Activated naive CD4-positive, alpha-beta T cell treated with Interleukin-2 at 50 U/mL for 16 hours (primary cell): ENCODE measurements at places on chromosomes 2 and 18.
A peak's percentile ranks its signal among the peaks of the same experiment; 100 is the strongest.

DNA sequence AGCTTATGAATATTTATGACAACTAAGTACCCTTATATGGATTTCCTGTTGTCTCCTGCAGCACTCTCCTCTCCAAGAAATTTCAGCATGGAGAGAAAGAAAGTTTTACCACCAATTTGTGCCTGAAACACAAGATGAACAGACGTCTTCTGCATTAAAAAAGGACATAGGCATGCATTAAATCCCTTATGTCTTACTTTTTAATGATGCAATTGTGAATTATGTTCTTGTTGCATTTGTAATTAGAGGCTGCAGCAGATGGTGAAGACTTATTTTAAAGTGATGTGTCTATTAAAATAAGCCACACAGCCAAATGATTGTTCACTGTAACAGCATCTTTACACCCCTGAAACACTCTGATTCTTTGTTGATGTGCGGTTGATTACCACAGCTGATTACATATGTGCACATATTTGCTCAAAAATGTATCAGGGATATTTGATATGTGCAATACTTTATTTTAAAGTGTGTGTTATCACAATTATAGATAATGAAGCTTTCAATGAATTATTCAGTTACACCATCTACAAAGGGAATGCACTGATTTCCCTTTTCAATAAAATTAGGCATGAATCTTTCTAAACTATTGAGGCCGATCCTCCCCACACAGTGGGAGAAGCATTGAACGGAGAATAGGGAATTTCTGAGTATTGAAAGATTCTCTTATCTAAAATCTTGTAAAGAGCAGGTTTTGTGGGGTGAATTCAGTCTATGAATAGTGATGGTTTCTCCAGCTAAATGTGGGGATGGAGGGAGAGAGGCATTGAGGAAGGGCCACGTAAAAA lies 585.1 kb downstream of the SLC4A3 start:
- DNase-seq, result no peak

DNA sequence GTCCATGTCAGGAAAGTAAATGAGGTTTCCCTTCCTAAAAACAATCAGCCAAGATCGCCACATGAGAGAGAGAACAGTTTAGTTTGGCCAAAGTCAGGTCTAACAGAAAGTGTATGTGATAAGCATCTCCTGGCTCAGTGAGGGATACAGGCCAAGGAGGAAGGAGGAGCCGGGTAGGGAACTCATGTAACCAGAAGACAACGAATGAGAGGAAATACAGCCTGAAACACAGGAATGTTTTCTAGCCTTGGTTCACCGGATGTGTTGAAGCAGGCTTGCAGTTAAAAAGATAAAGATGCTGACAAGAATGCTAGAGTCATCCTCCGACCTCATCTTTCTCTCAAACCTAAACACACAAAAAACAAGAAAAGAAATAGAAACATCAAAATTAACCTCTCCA lies 283.9 kb upstream of the SIX2 start:
- DNase-seq, result no peak

DNA sequence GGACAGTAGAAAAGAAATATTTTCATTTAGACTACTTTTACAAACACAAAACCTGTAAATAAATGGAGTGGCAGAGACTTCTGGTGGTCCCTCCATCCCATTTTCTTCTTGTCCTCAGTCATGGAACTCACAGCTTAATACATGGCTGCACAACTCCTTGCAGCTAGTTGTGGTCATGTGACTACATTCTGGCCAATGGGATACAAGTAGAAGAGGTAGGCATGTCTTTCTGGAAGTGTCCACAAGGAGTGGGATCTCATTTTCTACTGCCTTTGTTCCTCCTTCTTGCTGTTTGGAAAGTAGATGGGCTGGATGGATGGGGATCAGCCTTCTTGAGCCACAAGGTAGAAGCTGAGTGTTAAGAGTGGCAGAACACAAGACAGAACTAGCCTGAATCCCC lies 555.8 kb downstream of the SATB2 start:
- no peak for DNase-seq

GRCh38 chr18:42011053-42011452 lies 56.0 kb downstream of the PIK3C3 start:
- DNase-seq, result no peak

DNA sequence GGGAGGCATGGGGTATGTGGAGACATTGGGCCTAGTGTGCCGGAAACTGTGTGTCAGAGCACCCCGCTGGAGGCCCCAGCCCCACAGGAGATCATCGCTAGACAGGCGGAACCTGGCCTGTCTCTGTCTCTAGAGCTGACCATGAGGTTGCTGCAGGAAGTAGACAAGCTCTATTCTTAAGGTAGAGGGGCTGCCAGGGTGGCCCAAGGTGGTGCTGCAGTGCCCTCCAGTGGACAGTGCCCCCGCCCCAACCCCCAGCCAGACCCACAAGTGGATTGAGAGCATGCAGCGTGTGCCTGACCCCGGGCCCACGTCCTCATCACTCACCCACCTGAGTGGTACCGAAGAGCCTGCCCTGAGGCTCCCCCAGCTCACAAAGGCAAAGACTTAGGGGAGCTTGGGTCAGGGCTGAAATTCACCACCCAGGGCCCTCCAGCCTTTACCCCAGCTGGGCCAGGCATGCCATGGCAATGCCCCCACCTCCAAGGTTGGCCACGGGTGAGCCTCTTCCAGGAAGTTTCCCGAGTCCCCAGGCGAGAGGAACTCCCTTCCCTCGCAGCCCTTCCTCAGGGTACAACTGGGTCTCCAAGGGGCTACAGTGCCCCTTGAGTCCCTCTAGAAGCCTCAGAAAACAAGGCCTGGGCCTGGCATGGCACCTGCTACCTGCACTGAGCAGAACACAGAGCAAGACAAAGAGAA lies 155.0 kb downstream of the TTC32 start:
- DNase-seq, result no peak

DNA sequence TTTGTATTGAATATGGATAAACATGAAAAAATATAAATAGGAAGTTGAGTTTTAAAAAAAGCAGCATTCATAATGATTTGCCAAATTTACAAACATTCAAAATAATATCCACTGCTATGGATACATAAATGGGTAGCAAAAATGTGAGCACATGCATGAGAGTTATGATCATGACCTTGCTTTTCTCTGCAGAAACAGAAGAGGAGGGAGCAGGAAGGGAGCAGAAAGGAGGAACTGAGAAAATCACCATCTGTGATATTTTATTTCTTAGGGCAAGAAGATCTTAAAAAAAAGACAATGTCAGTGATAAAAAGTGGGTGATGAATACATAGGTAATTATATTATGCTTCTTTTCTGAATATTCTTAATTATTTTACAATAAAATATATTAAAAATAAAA lies 17.7 kb upstream of the CCDC93 start:
- no peak for DNase-seq

GRCh38 chr2:236507393-236508085 lies 62.1 kb upstream of the ACKR3 start:
- DNase-seq, result peak; percentile 57

- DNase-seq, result no peak
Observed at GRCh38 chr2:160353166-160353565, 140.4 kb downstream of the RBMS1 start.

GRCh38 chr2:160486341-160486740 lies 7.3 kb downstream of the RBMS1 start:
- DNase-seq, result no peak

DNA sequence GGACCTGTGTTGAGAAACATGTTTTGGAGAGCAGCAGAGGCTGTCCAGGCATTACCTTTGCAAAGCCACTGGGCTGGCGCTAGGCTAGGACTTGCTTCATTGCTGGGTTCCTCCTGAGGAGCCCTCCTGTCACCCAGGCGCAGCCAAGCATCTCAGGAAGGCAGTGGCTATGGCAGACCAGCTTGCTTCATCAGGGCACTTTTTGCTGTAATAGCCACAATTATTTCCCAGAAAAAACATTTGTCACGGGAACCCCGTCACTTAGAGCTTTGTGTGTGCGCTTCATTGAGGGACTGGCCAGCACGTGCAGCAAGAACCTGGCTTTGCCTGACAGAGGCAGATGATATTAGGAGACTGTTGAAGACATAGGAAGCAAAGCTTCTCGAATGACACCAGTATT lies 36.4 kb downstream of the SLC20A1 start:
- no peak for DNase-seq

GRCh38 chr2:235235977-235236767 lies 257.7 kb upstream of the AGAP1 start:
- no peak for DNase-seq

- DNase-seq, result no peak
Observed at GRCh38 chr2:219122202-219122980, 38.2 kb downstream of the NHEJ1 start.

- DNase-seq, result no peak
Observed at GRCh38 chr2:64439194-64439593, 14.8 kb upstream of the LGALSL start.

DNA sequence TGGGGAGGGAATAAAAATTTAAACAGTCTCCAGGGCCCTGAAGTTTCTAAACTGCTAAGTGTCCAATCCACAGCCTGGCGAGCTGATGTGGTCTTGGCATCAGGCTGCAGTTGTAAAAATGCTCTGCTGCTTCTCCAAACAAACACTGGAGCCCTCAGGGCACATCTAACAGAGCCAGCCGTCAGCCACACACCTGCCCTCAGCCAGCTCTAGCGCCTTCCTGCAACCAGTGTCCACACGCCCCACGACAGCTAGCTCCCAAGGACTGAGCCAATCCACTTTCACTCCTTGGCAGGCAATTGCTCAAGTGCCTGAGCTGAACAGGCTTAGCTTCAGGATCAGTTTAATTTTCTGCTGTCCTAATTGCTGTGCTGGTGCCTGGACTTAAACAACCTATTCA lies 446.4 kb upstream of the RAB12 start:
- no peak for DNase-seq

- DNase-seq, result no peak
Observed at GRCh38 chr2:127661072-127661649, 14.2 kb downstream of the LIMS2 start.

GRCh38 chr2:145753041-145753608 lies 1233.2 kb upstream of the ZEB2 start:
- DNase-seq, result no peak

DNA sequence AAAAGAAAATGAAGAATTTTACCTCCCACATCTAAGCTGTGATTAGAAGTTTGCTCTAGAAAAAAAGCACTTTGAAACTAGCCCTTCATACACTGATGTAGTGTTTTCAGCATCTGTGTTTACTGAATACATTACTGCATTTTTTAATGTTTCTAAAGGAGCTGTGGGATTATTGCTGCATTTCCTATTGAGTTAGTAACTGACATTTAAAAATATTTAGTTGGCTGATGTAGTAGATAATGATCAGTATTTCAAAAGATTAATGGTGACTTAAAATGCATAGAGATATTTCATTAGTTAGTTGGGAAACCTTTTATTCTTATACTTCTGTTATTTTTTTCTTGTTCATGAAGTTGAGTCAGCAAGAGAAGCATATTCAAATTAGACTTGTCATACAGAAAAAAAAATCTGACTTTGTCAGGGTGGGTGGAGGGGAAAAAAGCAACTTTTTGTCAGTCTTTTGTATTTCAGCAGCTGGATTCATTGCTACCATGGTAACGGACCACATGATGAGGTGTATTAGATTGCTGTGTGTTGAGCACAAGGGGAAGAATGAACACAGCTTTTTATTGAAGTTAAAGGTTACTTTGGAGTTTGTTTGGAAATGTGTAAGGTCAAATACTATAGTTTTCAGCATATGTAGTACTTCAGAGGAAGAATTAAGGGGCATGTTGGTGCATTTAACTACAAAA lies at the start of gene DTNA:
Gene DTNA (plus strand): TSS at position 549 of the 692 bp plus-strand sequence. CDS start 45,679 bp downstream, outside the sequence.
- no peak for DNase-seq
